WTC11 (cell line): ENCODE measurements at places on chromosomes 7 and 10. TPM values are rescaled to one million over a fixed set of nuclear protein-coding genes. Genes with fewer than 3 reads are reported as not detected.
A peak's percentile ranks its signal among the peaks of the same experiment; 100 is the strongest.

- H3K4me1 ChIP-seq: no peaks in the 10 kb centered on the region
- H3K27me3 ChIP-seq: no peaks in the 10 kb centered on the region
- no peak for DNase-seq
- H3K4me3 ChIP-seq: no peak overlapping the region
- H3K27ac ChIP-seq: no peak overlapping the region
Observed at GRCh38 chr10:73838008-73838567, 26.7 kb upstream of the NDST2 start.

- no peaks in the 10 kb centered on the region for H3K4me1 ChIP-seq
- no peak overlapping the region for H3K4me3 ChIP-seq
- no peak overlapping the region for H3K27ac ChIP-seq
Observed at GRCh38 chr10:15237351-15237750, 68.9 kb upstream of the NMT2 start.

GRCh38 chr7:1969459-1970284, 263.1 kb downstream of the MAD1L1 start:
- no peaks in the 10 kb centered on the region for H3K27me3 ChIP-seq
- H3K36me3 ChIP-seq: no peaks in the 10 kb centered on the region; the same call in 1 of the 2 replicates
- no peak for DNase-seq
- no peaks in the 10 kb centered on the region for H3K4me1 ChIP-seq
- no peak overlapping the region for H3K4me3 ChIP-seq

DNA sequence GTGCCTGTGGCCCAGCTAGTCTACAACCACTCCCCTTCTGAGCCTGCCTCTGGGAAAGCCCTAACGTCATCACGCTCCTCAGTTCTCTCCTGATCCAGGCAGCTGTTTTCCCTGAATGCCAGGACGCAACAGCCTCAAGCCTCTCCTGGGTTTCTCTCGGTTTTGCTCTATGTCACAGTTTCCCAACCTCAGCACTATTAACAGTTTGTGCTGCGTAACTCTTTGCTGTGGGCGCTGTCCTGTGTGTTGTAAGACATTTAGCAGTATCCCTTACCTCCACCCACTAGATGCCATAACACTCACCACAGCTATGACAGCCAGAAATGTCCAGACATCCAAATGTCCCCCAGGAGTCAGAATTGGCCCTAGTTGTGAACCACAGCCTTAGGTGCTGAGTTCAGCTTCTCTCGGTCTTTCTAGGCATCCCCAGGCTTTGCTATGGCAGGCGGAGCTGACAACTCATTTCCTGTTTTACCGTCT, 226.3 kb upstream of the NPVF start:
- H3K4me3 ChIP-seq: no peak overlapping the region
- H3K27me3 ChIP-seq: peaks cover 2% of the 10 kb centered on the region; the same call in 1 of the 2 replicates
- no peaks in the 10 kb centered on the region for H3K36me3 ChIP-seq
- H3K27ac ChIP-seq: no peak overlapping the region
- peaks cover 16% of the 10 kb centered on the region for H3K4me1 ChIP-seq

- no peak overlapping the region for H3K27ac ChIP-seq
- no peak for DNase-seq
- peaks cover 20% of the 10 kb centered on the region for H3K36me3 ChIP-seq
- H3K27me3 ChIP-seq: no peaks in the 10 kb centered on the region
Observed at GRCh38 chr10:99711129-99711719, 20.7 kb downstream of the COX15 start.

DNA sequence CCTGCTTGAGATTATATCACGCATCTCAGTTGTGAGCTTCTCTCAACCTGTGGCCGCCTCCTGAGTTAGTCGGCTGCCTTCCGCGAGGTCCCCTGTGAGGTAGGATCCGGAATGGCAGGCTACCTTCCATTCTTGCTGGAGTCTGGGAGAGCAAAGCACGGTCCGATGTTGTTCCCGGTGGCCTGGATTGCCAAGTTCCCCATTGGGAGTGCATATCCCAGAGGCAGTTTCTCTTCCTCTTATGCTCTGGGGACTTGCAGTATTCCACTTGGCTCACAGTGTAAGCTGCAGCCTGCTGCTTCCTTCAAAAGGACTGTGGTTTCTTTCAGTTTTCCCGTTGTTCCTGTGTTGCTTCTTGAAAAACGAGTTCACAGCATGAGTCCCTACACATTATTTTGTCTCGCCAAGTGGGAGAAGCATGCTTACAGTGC, 225.4 kb upstream of the ZWINT start:
- peaks cover 3% of the 10 kb centered on the region for H3K36me3 ChIP-seq
- H3K27ac ChIP-seq: peak overlapping the region; percentile 52
- H3K4me1 ChIP-seq: peaks cover 17% of the 10 kb centered on the region
- H3K4me3 ChIP-seq: peak overlapping the region; percentile 18
- no peaks in the 10 kb centered on the region for H3K27me3 ChIP-seq

DNA sequence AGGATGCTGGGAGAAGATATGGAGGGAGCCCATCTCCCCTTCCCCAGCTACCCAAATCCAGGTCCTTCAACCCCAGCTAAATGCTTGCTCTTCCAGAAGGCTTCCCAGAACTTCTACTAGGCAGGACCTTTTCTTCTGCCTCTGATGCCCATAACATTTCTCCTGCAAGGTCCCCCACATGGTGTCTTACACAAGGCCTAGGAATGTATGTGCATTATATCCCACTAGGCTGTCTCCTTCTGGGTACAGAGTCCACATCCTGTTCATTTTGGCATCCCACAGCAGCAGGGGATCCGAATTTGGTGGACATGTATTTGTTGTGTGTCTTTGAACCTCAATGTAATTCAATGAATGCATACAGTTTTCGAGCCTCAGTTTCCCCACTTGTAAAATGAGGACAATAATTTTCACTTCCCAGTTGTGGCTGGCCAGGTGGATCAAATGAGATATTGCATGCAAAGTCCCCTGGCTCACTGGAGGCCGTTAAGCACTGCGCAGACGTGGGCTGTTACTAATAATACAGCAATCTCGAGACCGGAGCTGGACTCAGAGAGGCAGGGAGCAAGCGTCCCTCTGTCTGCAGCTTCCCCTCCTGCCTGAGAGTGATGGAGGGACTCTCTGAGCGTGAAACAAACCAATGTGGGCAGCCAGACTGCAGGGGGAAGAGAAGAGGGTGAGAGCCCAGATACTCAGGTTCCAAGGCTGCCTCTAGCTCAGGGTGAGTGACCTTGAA, 18.6 kb upstream of the YWHAG start:
- no peak overlapping the region for H3K27ac ChIP-seq
- DNase-seq: no peak
- no peaks in the 10 kb centered on the region for H3K36me3 ChIP-seq
- H3K27me3 ChIP-seq: peaks cover 11% of the 10 kb centered on the region
- peaks cover 10% of the 10 kb centered on the region for H3K4me1 ChIP-seq

- H3K36me3 ChIP-seq: no peaks in the 10 kb centered on the region
- DNase-seq: no peak
- H3K4me1 ChIP-seq: no peaks in the 10 kb centered on the region
- H3K27ac ChIP-seq: no peak overlapping the region
- no peaks in the 10 kb centered on the region for H3K27me3 ChIP-seq
Observed at GRCh38 chr10:81569488-81569887, 305.5 kb upstream of the NRG3 start.

DNA sequence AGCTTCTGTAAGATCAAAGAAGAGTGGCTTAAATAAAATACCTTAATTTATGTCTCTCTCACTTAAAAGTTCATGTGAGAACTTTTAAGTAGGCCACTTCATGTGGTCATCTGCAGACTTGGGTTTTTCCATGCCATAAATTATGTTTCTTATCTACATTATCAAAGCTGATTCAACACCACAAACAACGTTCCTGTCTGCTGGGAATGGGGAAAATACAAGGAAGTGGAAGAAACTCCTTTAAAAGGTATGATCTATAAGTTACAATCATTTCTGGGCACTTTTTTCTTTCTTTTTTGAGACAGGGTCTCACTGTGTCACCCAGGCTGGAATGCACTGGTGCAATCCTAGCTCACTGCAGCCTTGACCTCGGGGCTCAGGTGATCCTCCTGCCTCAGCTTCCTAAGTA, 16.9 kb upstream of the OTUD1 start:
- peaks cover 27% of the 10 kb centered on the region for H3K4me1 ChIP-seq
- no peak for DNase-seq
- no peak overlapping the region for H3K27ac ChIP-seq
- H3K36me3 ChIP-seq: no peaks in the 10 kb centered on the region
- no peaks in the 10 kb centered on the region for H3K27me3 ChIP-seq
- no peak overlapping the region for H3K4me3 ChIP-seq

DNA sequence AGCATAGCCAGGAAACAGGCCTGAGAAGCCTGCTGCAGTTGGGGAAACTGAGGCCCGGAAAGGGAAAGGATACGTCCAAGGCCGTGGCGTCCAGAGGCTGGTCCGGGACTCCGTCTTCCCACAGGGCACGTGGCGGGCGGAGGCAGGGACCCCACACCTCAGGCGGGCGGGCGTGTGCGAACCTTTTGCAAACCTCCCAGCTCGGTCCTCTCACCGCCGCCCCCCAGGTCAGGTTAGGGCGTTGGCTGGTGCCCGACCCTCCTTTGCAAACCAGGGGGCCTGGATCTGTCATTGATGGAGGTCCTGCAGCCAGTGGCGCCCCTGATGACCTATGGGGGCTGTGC, 19.3 kb downstream of the FAM20C start:
- peaks cover 25% of the 10 kb centered on the region for H3K36me3 ChIP-seq
- DNase-seq: no peak
- H3K27me3 ChIP-seq: no peaks in the 10 kb centered on the region
- H3K4me3 ChIP-seq: no peak overlapping the region
- no peak overlapping the region for H3K27ac ChIP-seq

Gene MMD2
- 0.09 TPM in 1 of 3 replicates, not detected in the others for total RNA-seq

Gene CACNA2D1
- total RNA-seq: 21.9 to 33.3 TPM (median 22.9 TPM) in 3 replicates

GRCh38 chr7:35480806-35481205, 214.1 kb downstream of the HERPUD2 start:
- H3K27ac ChIP-seq: no peak overlapping the region
- H3K36me3 ChIP-seq: no peaks in the 10 kb centered on the region
- H3K27me3 ChIP-seq: no peaks in the 10 kb centered on the region; the same call in 1 of the 2 replicates
- no peaks in the 10 kb centered on the region for H3K4me1 ChIP-seq

- H3K27me3 ChIP-seq: no peaks in the 10 kb centered on the region
- no peak overlapping the region for H3K4me3 ChIP-seq
- H3K4me1 ChIP-seq: peaks cover 3% of the 10 kb centered on the region; the same call in 1 of the 2 replicates
- H3K27ac ChIP-seq: peak overlapping the region; percentile 51
- H3K36me3 ChIP-seq: no peaks in the 10 kb centered on the region
- DNase-seq: no peak
Observed at GRCh38 chr7:101442426-101443070, 79.9 kb downstream of the COL26A1 start.

DNA sequence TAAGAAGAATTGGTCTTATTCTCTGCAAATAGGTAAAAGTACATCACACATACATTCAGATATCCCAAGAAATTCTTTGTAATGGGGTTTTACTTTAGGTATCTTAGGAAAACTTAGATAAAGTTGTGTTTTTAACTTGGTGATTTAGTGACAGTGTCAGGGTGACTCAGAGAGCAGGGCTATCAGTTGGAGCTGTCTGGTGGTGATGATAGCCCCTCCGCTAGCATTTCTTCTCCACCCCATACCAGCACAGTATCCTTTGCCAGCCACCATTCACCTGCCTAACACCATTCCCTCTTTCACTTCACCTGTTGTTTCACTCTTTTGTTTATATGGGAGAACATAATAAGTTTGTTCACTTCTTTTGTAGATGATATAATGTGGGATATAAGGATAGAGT, 30.4 kb downstream of the VPS50 start:
- no peaks in the 10 kb centered on the region for H3K27me3 ChIP-seq
- no peak overlapping the region for H3K4me3 ChIP-seq
- no peaks in the 10 kb centered on the region for H3K36me3 ChIP-seq
